ENCODE measurements at places on chromosomes 1 and 21. TPM values are rescaled to one million over a fixed set of nuclear protein-coding genes. Genes with fewer than 3 reads are reported as not detected.

DNA sequence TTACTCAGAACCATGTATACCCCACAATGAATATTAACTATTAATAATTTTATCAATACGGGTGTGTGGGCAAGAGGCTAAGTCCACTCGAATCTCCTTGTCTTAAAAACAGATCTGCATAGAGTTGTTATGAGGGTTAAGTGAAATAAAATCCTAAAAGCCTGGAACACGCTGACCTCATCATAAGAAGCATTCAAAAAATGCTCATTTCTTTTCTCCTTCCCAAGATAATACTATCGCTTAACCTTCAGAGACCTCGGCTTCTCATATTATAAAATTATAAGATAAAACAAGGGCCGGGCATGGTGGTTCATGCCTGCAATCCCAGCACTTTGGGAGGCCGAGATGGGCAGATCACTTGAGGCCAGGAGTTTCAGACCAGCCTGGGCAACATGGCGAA, 35.1 kb downstream of the LPAR3 start:
- no peak for DNase-seq

GRCh38 chr1:22418933-22419382, 32.7 kb upstream of the ZBTB40 start:
- DNase-seq, result no peak

DNA sequence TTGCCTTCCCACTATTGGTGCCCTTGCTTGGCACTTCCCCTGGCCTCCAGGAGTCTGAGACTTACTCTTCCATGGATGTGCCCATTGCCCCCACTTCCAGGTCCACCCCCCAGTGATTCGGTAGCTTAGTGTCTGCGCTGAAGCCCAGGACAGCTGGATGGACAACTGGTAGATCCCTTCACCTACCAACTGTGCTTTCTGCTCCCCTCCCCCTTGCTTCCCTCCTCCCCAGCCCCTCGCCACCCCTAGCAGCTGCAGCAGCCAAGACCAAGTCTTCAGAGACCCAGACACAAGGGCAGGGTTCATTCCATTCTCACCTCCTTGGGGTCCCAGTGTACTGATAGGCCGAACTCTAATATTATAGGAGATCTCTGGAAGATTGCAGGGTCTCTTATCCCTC, 6.9 kb downstream of the LMNA start:
- DNase-seq, result no peak

The PADI1 gene
- total RNA-seq, result not detected

The LCE1F gene
- not detected for total RNA-seq

GRCh38 chr1:230332575-230333066, 93.5 kb downstream of the PGBD5 start:
- no peak for DNase-seq

The SLC44A3 gene
- total RNA-seq, result 1.9 TPM

DNA sequence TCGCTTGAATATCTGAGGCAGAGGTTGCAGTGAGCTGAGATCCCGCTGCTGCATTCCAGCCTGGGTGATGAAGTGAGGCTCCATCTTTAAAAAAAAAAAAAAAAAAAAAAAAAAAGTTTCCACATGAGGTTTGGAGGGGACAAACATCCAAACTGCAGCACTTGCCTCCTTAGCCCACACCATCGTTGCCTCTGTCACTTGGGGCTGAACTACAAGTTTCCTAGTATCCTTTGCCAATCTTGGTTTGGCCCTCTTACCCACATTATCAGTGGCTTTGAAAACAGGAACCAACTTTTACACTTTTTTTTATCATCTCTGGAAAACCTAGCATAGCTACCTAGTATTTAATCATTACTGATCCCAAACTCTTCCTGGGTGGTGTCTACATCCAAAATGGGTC, 59.2 kb downstream of the CLSTN1 start:
- DNase-seq, result no peak

The PDZK1IP1 gene
- total RNA-seq, result 131 TPM

The KRTAP19-1 gene
- total RNA-seq, result not detected

The HES5 gene
- total RNA-seq, result not detected

DNA sequence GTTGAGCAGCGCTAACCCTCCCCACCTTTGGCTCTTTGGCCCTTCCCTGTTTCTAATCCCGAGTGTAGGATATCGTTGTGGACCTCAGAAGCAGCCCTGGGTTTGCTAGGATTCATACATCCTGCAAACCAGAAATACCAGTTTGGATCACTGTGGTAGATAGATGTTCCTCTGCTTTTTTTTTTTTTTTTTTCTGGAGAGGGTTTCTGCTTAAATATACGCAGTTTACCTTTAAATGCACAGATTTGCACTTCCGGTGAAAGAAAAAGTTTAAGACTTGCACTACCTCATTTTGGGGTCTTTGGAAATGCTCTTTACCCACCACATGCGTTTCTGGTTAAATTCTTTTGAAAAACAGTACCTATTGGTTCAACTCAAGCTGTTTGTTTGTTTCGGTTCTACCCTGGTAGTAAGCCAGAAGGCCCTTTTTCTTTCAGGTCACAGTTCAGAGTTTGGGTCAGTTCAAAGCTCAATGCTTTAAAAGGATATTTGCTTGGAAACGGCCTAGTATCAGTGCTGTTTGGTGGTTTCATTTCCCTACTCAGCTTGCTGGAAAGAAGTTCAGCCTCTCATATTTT, 908 bp downstream of the DDI2 start:
- no peak for DNase-seq

GRCh38 chr1:247079141-247079874, 697 bp upstream of the ZNF670 start:
- DNase-seq, result no peak
